Amniotic stem cell (primary cell): ENCODE measurements at places on chromosomes 2 and 18.

DNA sequence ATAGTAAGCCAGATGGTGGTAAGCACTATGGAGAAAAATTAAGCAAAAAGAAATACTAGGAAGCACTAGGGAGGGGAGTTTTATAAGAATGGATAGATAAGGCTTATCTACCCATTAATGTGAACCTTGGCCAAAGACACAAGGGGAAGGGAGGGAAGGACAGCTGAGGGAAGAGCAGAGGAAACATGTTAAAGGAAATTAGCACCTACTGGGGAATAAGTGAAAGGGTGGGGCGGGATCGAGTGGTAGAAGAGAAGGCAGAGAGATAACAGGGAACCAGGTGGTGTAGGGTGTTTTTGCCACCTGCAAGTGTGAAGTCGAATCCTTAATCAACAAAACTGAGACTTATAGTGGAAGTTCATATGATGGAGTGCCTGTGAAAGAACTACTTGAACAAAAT, 1.7 kb downstream of the UNC80 start:
- no peak for DNase-seq

DNA sequence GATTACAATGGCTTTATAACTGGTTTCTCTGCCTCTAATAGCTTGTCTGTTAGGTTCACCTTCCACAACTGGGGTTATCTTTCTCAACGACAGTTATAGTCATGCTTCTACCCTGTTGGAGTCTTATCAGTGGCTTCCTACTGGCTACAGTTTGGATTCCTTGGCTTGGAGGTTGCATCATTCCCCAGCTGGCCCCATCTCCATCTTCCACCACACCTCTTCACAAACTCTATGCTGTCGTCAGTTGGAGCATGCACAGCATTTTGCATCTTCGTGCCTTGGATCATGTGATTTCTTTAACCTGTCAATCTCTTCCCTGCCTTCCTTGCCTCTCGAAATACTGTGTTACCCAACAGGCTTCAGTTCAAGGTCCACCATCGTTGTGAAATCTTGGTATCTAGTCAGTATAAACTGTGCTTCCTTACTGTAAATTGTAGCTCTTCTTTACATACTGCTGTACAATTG, 316.3 kb upstream of the CXCR4 start:
- no peak for DNase-seq

DNA sequence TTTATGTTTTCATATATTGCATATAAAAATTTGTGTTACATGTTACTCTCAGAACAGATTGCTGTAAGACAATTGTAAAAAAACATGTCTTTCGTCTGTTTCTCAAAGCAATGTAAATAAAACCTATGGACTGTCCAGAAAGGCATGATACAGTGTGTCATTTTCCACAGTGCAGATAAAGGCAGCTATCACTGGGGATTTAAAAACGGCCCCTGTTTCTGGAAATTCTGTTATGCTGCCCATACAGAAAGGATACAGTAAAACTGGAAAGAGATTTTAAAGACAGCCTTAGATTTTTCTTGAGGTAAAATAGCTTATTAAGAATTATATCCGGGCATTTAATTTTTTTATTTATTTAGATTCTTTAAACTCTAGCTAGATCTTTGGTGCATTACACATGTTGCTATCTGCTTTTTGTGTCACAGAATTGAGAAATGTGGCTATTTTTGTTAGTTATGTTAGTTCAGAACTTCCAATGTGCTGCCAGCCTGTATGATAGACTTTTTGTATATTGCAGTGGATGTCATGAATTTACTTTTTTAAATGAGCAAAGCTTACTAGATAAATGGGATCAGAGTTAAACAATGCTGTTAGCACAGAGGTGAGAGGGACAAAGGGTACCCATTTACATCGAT, 859 bp upstream of the INO80D start:
- DNase-seq = no peak

- peak; percentile 33 for DNase-seq
These were observed 49.8 kb downstream of the SLC14A2 start for GRCh38 chr18:45664824-45665763.

- no peak for DNase-seq
These were observed 442.0 kb upstream of the SYT4 start for GRCh38 chr18:43719267-43719795.

GRCh38 chr2:128299628-128300027, 19.0 kb downstream of the HS6ST1 start:
- DNase-seq = no peak

DNA sequence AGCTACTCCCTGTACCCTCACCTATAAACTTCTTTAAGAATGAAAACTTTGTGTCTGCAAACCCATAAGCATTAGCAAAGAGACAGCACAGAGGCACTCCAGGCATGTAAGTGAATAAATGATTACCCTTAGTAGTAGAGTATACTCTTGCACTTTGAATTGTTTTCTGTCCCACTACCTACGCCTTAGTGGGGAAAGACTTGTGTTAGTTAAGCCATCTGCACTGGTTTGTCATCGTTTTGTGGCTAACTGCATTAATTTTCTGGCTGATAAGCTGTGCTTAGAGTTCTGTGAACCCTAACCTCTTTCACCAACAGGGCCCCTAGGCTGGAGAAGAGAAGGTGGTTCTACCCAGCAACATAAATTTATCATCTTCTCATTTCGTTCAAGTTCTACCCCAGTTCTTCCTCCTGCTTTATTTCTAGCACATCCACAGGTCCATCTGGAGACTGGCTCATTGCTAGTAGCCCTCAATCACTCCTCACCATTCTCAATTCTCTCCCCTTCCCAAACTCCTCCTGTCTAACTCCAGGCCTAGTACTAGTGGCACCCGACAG, 710 bp downstream of the LMAN2L start:
- DNase-seq = no peak

DNA sequence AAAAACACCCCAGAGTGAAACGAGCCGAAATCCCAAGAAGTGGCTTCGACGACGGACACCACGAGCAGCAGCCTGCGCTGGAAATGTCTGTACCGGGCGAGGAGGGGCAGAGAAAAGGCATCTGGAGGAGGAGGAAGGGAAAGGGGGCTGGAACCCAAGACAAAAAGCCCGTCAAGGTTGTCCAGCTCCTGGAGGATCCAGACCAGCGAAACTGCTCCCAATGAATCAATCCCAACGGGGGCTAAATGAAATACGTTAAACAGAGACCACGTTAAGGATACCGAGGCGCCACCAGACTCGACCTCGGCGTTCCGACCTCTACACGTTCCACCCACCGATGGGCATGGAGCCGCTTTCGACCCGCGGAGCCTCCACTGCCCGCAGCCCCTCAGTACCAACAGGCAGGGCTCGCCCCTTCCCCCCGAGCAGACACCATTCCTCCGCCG, 400 bp downstream of the CCDC88A start:
- DNase-seq = no peak

DNA sequence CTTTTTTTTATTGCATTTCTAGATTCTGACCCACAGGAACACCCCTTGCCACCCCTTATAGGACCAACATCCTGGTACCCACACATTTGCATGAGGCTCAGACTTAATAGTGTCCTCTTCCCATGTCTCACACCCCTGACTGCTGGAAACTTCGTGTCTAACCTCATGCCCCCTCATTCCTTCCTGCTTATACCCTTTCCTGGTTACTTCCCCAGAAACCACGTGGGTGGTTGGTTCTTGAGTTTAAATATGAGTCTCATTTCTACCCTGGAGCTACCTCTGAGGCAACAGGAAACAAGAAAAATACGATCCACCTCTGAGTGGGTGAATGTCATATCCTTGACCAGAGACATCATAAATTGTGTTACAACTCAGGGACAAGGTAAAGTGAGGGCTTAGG, 1.6 kb downstream of the TNP1 start:
- no peak for DNase-seq

DNA sequence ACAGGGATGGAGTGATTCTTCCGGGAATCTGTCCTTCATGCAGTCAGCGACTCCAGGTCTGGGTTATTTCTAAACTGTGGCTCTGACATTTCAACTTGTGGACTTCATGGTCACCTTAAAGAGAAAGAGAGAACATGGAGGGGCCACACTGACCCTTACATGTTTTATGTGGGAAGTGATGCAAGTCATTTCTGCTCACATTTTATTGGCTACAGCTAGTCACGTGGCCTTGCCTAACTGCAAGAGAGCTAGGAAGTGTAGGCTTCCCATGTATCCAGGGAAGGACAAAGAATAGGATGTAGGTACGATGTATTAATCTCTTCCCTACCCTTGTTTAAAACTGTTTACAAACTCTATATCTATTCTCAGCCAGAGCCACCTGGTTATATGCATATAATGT, 30.3 kb upstream of the AFTPH start:
- DNase-seq = no peak

- DNase-seq = no peak
These were observed 81.5 kb upstream of the FZD7 start for GRCh38 chr2:201952187-201952586.

- no peak for DNase-seq
These were observed 153.2 kb upstream of the PTPRM start for GRCh38 chr18:7413906-7414305.

GRCh38 chr2:28451793-28452533, 43.9 kb upstream of the PLB1 start:
- DNase-seq = no peak

GRCh38 chr2:170354388-170354787, 176.4 kb downstream of the MYO3B start:
- no peak for DNase-seq

- no peak for DNase-seq
These were observed 5.7 kb downstream of the SLC5A7 start for GRCh38 chr2:107992069-107992468.
